ENCODE measurements at places on chromosomes 4 and X.

DNA sequence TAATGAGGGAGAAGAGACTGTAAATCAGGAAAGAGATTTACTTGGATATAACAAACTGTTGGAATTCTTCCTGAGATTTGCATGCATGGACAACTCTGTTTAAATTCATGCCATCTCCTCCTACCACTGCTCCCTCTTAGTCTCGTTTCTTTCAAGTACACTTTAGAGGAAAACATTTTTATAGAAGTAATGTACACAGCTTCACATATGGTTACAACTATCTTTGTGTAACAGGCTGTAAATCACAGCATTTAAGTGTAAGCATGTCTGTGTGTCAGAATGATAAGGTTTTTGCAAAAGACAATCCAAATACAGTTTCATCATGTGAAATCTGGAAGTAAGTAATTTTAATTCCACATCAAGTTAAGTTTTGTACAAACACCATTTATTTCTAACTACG is 21.5 kb upstream of the ENPEP start:
- DNase-seq: no peak

DNA sequence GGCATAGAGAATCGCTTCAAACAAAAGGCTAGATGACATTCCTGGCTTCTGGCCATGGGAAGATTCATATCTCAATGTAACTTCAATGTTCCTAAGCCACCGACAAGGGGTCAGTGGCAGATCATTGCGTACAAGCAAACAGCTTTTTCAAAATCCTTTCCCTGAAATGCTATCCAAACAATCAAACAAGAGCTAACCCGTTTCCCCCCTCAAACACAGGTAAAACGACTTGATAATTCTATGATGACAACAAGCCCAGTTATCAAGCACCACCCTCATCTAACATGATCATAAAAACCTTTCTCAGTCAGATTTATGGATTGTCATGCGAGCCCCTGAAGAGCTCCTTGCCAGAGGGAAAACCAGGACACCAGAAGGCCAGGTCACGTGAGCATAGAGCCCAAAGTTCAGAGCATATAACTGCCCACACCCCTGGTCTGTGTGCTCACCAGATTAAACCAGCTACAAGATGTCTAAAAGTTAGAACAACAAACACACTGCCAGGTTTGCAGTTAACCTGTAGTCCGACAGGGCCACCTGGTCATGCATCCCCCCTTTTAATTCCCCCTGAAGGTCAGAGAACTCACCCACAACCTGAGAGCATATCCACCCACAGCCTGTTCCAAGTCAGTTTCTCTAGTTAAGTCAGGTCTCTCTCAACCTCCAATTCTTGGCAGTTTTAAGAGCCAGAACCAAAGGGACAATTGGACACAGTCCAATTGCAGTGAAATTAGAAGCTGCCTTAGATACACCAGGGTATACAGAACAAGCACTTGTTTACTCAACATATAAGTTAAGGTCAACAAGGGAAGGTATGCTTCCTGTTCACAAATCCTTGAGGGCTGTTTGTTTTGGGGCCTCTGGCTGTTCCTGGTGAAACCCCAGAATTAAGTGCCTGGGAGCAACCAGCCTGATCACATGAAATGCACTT is 248.1 kb upstream of the PPARGC1A start:
- DNase-seq: no peak

DNA sequence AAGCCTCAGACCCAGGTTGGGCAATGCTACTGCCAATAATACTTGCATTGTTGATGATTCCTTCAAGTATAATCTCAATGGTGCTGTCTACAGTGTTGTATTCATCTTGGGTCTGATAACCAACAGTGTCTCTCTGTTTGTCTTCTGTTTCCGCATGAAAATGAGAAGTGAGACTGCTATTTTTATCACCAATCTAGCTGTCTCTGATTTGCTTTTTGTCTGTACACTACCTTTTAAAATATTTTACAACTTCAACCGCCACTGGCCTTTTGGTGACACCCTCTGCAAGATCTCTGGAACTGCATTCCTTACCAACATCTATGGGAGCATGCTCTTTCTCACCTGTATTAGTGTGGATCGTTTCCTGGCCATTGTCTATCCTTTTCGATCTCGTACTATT is 7.4 kb downstream of the LPAR4 start:
- DNase-seq: no peak

- DNase-seq: peak; percentile 42
Measured at GRCh38 chrX:155179346-155179997, 36.8 kb upstream of the VBP1 start.

GRCh38 chr4:138204507-138204906 is 37.6 kb downstream of the SLC7A11 start:
- no peak for DNase-seq

DNA sequence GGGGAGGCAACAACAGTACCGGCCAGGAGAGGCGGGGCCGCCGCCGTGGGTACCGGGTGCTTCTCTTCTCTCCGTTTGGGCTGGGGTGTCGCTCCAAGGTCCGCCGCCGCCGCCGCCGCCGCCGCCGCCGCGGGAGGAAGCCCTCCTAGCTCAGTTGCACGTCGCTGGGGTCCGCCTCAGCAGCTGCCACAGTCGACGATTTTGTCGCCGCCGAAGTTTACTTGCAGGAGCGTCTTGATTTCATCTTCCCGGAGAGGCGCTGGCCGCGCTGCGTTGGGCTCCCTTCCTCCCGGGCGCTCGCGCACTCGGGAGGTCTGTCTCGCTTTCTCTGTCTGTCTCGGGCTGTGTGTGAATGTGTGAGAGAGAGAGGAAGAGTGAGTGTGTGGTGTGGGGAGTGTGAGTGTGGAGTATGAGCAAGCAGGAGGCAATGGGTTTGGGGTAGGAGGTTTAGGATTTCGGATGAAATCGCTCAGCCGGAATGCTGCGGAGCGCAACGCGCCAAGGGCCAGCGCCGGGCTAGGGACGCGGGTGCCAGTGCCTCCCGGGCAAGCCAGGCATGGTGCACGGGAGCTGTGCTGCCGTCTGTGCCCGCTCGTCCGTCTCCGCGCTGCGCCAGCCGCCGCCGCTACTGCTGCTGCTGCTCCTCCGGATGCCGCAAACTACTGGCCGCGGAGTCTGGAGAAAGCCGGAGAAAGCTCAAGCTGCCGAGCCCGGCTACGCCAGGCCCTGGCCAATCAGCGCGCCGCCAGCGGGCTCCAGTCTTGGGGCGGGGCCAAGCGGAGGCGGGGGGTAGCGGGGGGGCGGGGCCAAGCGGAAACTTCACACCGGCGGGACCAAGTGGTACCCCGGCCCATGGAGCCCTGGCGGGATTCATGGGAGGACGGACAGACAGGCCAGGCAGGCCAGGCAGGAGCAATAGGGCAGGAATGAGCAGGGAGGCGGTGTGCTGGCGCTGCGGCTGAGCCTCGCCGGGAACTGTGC is at the start of gene PCDH19:
Gene PCDH19 (minus strand): TSS at position 664 of the 981 bp plus-strand sequence. CDS start 1,676 bp downstream, outside the sequence.
- DNase-seq: no peak

GRCh38 chr4:78517050-78517652 is 34.4 kb upstream of the ANXA3 start:
- DNase-seq: peak; percentile 56

- DNase-seq: no peak
Measured at GRCh38 chr4:1531683-1532548, 125.7 kb upstream of the NKX1-1 start.

- DNase-seq: no peak
Measured at GRCh38 chrX:5852941-5853340, 375.7 kb downstream of the NLGN4X start.

DNA sequence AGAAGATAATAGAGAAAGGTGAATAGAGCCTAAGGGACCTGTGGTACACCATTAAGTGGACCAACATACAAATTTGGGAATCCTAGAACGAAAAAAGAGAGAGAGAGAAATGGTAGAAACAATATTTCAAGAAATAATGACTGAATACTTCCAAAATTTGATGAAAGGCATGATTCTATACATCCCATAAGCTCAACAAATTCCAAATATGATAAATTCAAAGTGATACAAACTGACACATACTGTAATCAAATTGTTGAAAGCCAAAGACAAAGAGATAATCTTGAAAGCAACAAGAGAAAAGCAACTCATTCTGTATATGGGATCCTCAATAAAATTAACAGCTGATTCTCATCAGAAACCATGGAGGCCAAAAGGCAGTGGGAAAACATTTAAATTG is 20.6 kb upstream of the ZC4H2 start:
- DNase-seq: no peak

- no peak for DNase-seq
Measured at GRCh38 chrX:121161501-121161933, 114.1 kb downstream of the GLUD2 start.

- no peak for DNase-seq
Measured at GRCh38 chrX:134868771-134869495, 121.9 kb upstream of the SMIM10 start.

DNA sequence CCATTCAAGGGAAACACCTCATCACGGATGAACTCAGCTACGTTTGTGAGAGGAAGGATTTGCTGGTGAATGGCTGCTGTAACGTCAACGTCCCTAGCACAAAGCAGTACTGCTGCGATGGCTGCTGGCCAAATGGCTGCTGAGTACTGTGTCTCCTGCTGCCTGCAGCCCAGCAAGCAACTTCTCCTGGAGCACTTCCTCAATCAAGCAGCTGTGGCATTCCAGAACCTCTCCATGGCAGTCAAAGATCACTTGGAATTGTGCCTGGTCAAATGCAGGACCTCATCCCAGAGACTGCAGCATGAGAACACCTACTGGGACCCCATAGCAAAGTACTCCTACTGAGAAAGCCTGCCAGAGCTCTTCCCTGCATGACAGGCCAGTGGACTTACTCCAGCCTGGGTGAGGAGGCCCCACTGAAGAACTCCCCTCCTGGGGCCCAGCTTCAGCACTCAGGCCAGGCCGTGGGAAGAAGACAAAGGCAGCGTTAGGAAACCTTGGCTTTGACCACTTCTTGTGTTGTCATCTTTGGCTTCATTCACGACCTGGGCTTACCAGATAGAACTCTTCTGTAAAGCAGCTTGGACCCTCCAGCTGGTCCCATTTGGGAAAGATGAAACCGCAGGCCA is 244.3 kb downstream of the RBMX2 start:
- DNase-seq: no peak

DNA sequence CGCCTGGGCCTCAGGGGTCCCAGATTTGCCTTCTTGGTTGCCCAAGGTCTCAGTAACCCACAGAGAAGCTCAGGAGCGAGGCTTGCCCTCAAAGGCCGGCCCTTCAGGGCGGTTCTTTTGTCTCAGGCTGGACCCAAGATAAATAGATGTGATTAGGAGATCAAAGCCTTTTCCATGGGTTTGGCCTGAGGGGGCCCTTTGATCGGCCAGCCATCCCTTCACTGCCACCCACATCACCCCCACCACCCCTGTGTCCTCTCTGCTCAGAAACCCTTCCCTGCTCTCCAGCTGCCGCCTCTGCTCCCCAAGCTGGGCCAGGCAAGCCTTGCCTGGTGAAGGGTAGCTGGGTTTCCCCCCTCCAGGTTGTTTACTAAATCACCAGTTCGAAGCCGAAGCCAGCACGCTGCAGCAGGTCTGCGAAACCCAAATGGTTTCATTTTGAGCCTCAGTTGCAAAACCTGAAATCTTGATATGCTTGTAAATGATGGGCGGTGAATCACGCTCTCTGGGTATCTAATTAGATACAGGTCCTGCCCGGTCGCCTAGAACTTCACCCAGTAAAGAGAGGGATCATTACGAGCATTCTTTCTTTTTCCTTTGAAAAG is 202.6 kb upstream of the BCOR start:
- no peak for DNase-seq

DNA sequence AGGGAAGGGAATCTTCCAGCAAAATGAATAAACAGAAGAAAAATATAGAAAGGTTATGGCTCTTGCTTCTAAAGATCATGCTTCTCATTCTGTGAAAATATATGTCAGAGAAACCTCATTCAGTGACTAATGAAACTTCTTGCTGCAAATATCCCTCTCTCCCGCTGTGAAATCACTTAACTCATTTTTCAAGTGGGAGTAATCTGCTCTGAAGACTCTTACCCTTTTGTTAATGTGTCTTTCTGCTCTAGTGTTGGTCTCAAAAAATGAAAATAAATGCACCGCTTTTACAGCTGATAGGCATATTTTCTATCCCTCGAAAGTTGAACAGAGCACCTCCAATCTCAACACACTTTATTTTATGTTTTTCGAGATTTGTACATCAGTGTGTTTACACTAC is 252.3 kb downstream of the NLGN4X start:
- DNase-seq: no peak

DNA sequence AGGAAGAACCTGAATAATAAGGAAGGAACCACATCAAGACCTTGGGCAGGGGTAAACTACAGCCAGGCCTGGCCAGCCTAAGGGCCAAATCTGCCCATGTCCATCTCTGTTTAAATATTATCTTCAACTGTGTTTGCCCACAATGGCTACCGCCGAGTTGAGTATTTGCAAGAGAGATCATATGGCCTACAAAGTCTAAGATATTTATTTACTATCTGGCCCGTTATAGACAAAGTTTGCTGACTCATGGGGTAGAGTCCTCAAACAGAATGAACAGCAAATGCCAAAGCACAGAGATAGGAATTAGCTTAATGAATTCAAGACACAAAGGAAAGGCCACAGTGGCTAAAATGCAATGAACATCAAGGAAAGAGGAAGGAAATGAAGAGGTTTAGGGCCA is 44.8 kb downstream of the RPS6KA3 start:
- peak; percentile 69 for DNase-seq

DNA sequence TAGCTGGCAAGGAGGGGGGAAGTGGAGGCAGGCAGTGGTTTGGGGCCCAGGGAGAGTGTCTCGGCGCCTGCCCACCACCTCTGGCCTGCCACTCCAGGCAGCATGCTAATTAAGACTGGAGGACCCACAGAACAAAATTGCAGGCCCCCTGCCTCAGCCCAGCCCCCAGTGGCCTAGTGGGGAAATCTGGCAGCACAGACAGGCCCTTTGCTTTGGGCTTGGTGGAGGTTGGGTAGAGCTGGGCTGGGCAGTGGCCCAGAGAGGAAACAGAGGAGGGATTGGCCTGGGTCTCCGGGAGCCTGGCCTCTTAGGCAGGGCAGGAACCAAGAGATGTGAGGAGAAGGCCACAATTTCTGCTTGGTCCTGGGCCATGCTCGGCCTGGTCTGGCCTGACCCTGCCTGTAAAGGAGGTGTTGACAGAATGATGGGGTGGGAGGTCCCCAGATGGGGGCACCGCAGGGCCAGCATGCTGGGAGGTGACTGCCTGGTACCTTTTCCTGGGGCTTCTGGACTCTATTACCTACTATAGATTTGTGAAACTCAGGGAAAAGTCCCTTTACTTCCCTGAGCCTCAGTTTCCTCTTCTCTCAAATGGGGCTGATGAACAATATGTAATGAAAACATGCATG is 92.4 kb upstream of the PJA1 start:
- no peak for DNase-seq

- peak; percentile 49 for DNase-seq
Measured at GRCh38 chrX:44871931-44872820, 812 bp upstream of the KDM6A start.
